ENCODE measurements at places on chromosomes 2 and 18. TPM values are rescaled to one million over a fixed set of nuclear protein-coding genes. Genes with fewer than 3 reads are reported as not detected.

DNA sequence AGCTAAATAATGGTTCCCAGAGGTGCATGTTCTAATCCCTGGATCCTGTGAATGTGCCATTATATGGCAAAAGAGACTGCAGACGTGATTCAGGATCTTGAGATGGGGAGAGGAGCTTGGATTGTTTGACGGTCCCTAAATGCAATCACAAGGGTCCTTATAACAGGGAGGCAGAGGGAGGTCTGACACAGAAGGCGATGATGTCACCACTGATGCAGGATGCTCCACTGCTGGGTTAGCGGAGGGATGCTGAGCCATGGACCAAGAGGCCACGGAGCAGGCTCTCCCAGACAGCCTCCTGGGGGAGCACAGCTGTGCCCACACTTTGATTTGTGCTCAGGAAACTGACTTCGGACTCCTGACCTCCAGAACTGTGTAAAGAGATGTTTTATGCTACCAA is 156.2 kb downstream of the UXS1 start:
- no peaks in the 10 kb centered on the region for H3K36me3 ChIP-seq
- no peak overlapping the region for H3K27ac ChIP-seq
- H3K27me3 ChIP-seq: peaks cover 7% of the 10 kb centered on the region
- DNase-seq: no peak
- H3K4me1 ChIP-seq: no peaks in the 10 kb centered on the region

DNA sequence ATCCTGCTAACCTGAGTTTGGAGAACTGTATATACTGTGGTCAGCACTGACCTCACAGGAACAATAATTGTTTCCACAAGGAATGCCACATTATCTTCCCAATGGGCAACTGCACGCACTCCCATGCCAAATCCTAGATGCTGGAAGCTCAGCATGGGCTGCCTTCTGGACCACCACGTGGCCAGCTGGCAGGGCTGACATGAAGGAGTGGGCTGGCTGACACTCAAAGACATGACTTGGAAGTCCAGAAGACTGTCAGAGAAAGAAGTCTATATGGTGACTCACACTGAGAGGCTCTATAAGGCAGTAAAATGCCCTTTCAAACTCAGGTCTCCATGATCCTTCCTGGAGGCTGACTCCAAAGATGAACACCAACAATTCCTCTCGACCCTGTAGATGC is 98.4 kb upstream of the RNF152 start:
- peak overlapping the region; percentile 68 for H3K27ac ChIP-seq
- H3K36me3 ChIP-seq: no peaks in the 10 kb centered on the region
- H3K4me1 ChIP-seq: peaks cover 20% of the 10 kb centered on the region
- no peaks in the 10 kb centered on the region for H3K27me3 ChIP-seq
- DNase-seq: no peak

DNA sequence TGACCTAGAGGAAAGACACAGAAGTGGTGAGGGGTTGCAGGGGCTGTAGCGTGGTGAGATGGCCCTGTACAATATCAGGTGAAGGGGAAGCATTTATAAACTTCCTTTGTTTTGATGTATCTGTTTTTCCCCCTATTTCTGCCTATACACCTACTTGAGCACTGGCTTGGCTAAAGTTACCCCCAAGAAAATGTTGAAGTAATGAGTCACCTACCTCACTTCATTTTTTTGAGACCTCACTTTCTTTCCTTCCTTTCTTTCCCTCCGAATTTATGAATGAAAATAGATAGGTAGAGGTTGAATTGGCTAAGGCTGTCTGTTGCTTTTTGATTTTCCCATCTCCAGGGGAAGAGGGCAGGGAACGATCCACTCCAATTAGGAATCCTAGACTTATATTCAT is 231.1 kb upstream of the EPAS1 start:
- H3K4me1 ChIP-seq: peaks cover 26% of the 10 kb centered on the region
- H3K27me3 ChIP-seq: no peaks in the 10 kb centered on the region
- H3K36me3 ChIP-seq: no peaks in the 10 kb centered on the region
- no peak overlapping the region for H3K4me3 ChIP-seq

GRCh38 chr2:240579071-240579762 is 7.3 kb upstream of the CAPN10 start:
- no peak for DNase-seq
- peaks cover 41% of the 10 kb centered on the region for H3K4me1 ChIP-seq
- H3K36me3 ChIP-seq: peaks cover 22% of the 10 kb centered on the region
- peak overlapping the region; percentile 99 for H3K27ac ChIP-seq
- H3K4me3 ChIP-seq: peak overlapping the region; percentile 73

DNA sequence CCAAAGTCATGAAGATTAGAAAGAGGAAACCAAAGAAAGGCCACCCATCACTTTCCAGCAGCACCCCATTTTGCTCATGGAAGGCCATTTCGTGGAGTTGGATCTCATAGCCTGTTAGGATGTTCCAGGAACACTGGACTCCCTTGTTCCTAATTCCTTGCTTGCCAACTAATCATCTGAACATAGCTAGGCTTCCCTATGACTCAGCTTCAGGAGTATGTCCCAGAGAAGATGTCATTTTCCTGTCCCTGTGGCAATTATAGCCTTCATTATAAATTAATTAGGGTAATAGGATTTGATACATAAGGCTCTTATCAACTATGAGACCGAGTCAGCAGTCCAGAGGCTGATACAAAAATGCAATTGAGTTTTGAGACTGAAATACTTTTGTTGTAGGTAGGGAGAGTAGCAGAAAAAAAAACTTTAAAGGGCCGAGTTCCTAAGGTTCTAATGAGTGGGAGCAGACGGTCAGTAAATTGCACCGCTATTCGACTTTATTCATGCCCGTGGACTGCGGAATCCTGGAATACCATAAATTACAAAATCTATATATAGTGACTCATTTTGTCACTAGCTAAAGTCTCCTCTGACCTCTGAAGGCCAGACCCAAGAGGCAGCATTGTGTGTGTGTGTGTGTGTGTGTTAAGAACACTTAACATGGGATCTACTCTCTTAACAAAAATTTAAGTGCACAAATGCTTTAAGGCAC is 311.8 kb downstream of the FBXO15 start:
- H3K27me3 ChIP-seq: no peaks in the 10 kb centered on the region
- H3K4me3 ChIP-seq: no peak overlapping the region
- H3K36me3 ChIP-seq: no peaks in the 10 kb centered on the region
- no peak for DNase-seq

DNA sequence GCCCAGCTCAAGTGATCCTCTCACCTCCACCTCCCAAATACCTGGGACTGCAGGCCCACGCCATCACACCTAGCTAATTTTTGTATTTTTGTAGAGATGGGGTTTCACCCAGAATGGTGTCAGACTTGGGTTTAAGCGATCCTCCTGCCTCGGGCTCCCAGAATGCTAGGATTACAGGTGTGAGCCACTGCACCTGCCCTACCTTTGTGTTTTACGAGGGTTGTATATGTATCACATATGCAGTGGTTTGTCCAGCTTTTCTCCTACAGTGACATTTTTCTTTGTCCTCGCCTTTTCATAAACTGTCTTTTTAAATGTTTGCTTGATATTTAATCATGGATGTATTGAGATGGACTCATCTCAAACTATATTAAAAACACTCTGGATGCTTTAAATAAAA is 38.5 kb downstream of the AGAP1 start:
- H3K4me1 ChIP-seq: no peaks in the 10 kb centered on the region
- H3K27ac ChIP-seq: no peak overlapping the region
- no peaks in the 10 kb centered on the region for H3K36me3 ChIP-seq

The PLEKHH2 gene
- total RNA-seq: 0.93 TPM

The GAL3ST2 gene
- 0.37 TPM for total RNA-seq

The GPAT2 gene
- total RNA-seq: not detected

The IL1R2 gene
- total RNA-seq: not detected

DNA sequence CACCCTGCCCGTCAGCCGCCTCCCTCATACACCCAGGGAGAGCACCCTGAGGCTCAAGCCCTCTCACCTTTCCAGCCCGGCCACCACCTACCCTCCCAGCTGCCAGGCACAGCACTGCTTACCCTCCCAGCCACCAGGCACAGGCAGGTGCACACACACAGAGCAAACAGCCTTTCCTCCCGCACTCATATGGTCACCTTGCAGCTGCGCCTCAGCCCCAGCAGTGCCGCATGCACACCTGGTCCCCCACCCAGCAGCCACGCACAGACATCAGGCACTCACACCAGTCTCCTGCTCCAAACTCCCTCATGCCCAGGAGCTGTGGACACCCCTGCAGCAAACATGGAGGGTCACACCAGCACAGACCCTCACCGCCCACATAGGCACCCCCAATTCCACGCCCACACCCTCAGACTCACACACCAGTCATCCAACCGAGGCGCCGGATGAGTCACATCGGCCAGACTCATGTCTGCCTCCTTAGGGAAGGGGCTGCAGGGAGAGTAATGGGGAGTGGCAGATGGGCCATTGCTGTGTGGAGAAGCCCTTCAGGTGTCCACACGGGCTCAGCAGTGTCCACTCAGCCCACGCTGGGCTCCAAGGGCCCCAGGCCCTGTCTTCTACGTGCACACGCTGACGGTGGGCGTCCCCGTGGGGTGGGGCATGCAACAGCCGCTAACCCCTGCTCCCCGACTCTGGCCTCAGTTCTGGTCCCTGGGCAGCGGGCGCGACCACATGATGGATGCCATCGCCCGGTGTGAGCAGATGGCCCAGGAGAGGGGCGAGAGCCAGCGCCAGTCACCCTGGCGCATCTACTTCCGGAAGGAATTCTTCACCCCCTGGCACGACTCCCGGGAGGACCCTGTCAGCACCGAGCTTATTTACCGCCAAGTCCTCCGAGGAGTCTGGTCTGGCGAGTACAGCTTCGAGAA is 22.3 kb upstream of the GPR17 start:
- H3K4me1 ChIP-seq: peaks cover 17% of the 10 kb centered on the region
- peak; percentile 51 for DNase-seq
- H3K27me3 ChIP-seq: no peaks in the 10 kb centered on the region
- no peak overlapping the region for H3K4me3 ChIP-seq

The MYO3B gene
- not detected for total RNA-seq

DNA sequence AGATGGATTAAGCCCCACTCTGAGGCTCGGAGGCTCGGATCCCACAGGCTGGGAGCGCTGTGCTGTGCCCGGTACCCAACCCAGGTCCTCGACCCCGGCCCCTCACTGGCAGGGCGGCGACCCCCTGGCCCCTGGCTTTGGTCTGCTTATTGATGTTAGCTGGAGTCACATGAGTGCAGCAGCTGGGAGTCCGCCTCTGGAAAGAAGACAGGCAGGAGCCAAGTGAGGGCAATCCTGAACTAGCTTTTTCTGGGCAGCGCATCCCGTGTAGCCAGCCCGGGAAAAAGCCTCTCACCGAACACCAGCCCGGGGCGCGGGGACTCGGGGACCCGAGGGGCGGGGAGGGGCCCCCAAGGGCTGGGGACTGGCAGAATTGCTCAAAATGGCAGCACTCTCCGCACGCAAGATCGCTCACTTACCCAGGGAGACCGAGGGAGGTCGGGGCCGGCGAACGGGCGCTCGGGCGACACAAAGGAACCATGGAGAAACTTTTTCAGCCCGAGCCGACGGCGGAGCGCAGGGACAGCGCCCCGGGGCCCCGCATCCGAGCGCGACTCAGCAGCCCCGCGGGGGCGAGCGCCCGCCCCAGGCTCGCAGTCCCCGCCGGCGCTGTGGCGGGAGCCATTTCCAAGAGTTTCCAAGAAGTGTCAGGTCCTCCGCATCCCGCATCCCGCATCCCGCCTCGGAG is 567 bp downstream of the TMEM200C start:
- DNase-seq: no peak
- H3K36me3 ChIP-seq: no peaks in the 10 kb centered on the region
- no peak overlapping the region for H3K4me3 ChIP-seq

GRCh38 chr2:3251946-3252345 is 125.7 kb downstream of the EIPR1 start:
- H3K27me3 ChIP-seq: no peaks in the 10 kb centered on the region
- peaks cover 16% of the 10 kb centered on the region for H3K36me3 ChIP-seq
- peaks cover 5% of the 10 kb centered on the region for H3K4me1 ChIP-seq

GRCh38 chr2:122748552-122749011 is 993.1 kb downstream of the TSN start:
- no peaks in the 10 kb centered on the region for H3K27me3 ChIP-seq
- H3K4me3 ChIP-seq: no peak overlapping the region
- H3K27ac ChIP-seq: peak overlapping the region; percentile 17
- H3K36me3 ChIP-seq: no peaks in the 10 kb centered on the region

The D2HGDH gene
- total RNA-seq: 41.5 TPM

DNA sequence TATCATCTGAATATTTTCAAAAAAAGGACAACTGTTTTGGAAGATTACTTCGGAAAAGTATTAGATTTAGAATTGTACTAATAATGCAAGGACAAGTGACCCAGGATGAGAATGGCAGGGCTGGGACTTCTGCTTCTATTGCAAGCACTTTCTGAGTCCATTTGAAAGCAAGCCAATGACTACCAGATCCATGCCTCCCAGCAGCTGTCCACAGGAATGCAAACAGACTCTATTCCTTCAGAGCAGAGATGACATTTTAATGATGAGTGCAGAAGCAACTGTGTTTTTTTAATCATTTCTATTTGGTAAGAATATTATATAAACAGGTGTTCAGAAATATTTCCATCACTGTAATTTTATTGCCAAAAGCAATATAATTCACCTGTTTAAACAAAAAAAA is 456.7 kb downstream of the SOX11 start:
- H3K4me1 ChIP-seq: no peaks in the 10 kb centered on the region
- no peak overlapping the region for H3K27ac ChIP-seq
- DNase-seq: no peak
- H3K36me3 ChIP-seq: no peaks in the 10 kb centered on the region
- H3K4me3 ChIP-seq: no peak overlapping the region

- no peak overlapping the region for H3K4me3 ChIP-seq
- H3K27ac ChIP-seq: no peak overlapping the region
- no peaks in the 10 kb centered on the region for H3K27me3 ChIP-seq
- peak; percentile 78 for DNase-seq
- peaks cover 32% of the 10 kb centered on the region for H3K4me1 ChIP-seq
- H3K36me3 ChIP-seq: no peaks in the 10 kb centered on the region
Observed at GRCh38 chr18:48990481-48991318, 39.9 kb upstream of the SMAD7 start.

The CXCR1 gene
- 0.12 TPM for total RNA-seq

- peaks cover 14% of the 10 kb centered on the region for H3K4me1 ChIP-seq
- no peak overlapping the region for H3K4me3 ChIP-seq
- DNase-seq: no peak
- no peaks in the 10 kb centered on the region for H3K36me3 ChIP-seq
- H3K27ac ChIP-seq: no peak overlapping the region
Observed at GRCh38 chr18:8942909-8943545, 159.5 kb upstream of the NDUFV2 start.
